Smooth muscle cell of trachea (primary cell): ENCODE measurements at places on chromosomes 3 and 15. TPM values are rescaled to one million over a fixed set of nuclear protein-coding genes. Genes with fewer than 3 reads are reported as not detected.

The TMCO5A gene
- total RNA-seq: not detected in 2 replicates

The TATDN2 gene
- total RNA-seq: 13.4 and 14.1 TPM in 2 replicates

The SRGAP3 gene
- 6.1 and 7.8 TPM in 2 replicates for total RNA-seq

The LRRC2 gene
- under 0.01 and 0.99 TPM in 2 replicates for total RNA-seq

The ZBBX gene
- total RNA-seq: not detected in 2 replicates

The COL6A5 gene
- not detected in 2 replicates for total RNA-seq

The CDCP1 gene
- total RNA-seq: 9.1 and 14.1 TPM in 2 replicates

The ANKDD1A gene
- total RNA-seq: 9.2 and 19.0 TPM in 2 replicates

The KIF9 gene
- 1.3 and 1.8 TPM in 2 replicates for total RNA-seq

The RBMS3 gene
- total RNA-seq: 45.7 and 48.0 TPM in 2 replicates

The RARB gene
- 15.5 and 16.9 TPM in 2 replicates for total RNA-seq

The ROPN1 gene
- not detected in 2 replicates for total RNA-seq

The UNC13C gene
- total RNA-seq: not detected in 2 replicates

The ARPP21 gene
- total RNA-seq: not detected in 2 replicates

The PATL2 gene
- 1.2 and 1.3 TPM in 2 replicates for total RNA-seq

The MYO1E gene
- total RNA-seq: 82.2 and 107 TPM in 2 replicates

The THAP10 gene
- total RNA-seq: 2.5 and 3.3 TPM in 2 replicates

The ATOSA gene
- 21.5 and 41.6 TPM in 2 replicates for total RNA-seq

The RBP2 gene
- not detected in 2 replicates for total RNA-seq

The GYG1 gene
- 47.6 and 50.3 TPM in 2 replicates for total RNA-seq

The RPS17 gene
- 1,023 and 1,497 TPM in 2 replicates for total RNA-seq

The ADGRG7 gene
- not detected in 2 replicates for total RNA-seq

The ZNF502 gene
- total RNA-seq: 3.6 and 6.0 TPM in 2 replicates

The FAIM gene
- total RNA-seq: 6.3 and 11.3 TPM in 2 replicates
